ENCODE measurements at places on chromosomes 2 and 18.

GRCh38 chr2:231985823-231986261 lies 24.3 kb downstream of the DIS3L2 start:
- DNase-seq: peak; percentile 58

DNA sequence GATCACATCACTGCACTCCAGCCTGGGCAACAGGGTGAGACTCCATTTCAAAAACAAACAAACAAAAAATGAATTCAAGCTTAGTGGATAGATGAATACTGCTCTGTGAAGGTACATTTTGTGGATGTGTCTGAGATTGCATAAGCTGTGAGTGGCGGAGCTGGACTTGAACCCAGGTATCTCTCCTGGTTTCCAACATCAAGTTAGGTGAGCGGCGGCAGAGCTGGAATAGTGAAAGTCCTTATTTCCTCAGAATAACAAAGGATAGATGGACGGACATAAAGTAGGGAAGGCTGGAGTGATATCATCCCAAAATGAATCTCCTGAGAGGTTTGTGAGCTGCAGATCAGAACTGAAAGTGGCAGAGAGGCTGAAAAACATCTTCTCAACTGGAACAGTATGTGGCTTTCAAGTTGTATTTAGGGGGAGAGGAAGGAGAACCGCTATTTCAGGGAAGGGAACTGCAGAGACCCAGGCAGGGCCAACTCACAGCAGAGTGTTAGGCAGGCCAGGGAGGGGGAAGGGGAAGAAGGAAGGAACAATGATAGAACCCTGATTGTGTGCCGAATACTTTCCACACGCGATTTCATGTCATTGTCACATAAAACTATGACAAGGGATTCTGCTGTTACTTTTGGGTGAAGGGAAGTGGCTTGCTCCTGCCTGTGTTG lies 106.2 kb downstream of the LPIN1 start:
- no peak for DNase-seq

DNA sequence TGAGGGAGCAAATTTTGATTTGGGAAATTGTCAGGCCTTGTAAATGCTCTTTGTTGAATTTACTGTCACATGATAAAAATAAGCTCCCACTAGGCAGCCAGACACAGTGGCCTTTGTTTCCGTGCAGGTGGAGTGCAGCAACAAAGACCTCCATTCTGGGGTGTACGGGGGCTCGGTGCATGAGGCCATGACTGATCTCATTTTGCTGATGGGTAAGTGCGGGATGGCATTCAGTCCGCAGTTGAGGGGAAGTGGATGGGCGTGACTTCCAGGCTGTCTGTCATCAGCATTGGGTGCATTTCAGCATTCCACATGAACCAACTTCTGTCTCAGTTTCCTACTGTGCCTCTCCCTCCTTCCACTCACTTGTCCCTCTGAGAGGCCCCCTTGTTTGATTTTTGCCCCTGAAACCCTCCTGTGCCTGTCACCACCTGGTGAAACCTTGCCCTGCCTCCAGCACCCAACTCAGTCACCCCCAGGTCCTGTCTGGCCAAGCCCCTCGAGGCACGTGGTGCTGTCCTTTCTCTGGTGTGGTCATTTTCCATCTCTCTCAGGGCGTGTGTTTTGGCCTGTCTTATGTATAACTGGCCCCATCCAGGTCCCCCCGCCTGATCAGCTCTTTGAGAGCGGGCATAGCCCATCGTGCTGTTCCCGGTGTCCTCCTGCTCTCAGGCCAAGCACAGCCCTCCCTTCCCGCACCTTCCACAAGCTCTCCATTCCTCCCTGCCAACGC lies 16.3 kb downstream of the CNDP2 start:
- no peak for DNase-seq

DNA sequence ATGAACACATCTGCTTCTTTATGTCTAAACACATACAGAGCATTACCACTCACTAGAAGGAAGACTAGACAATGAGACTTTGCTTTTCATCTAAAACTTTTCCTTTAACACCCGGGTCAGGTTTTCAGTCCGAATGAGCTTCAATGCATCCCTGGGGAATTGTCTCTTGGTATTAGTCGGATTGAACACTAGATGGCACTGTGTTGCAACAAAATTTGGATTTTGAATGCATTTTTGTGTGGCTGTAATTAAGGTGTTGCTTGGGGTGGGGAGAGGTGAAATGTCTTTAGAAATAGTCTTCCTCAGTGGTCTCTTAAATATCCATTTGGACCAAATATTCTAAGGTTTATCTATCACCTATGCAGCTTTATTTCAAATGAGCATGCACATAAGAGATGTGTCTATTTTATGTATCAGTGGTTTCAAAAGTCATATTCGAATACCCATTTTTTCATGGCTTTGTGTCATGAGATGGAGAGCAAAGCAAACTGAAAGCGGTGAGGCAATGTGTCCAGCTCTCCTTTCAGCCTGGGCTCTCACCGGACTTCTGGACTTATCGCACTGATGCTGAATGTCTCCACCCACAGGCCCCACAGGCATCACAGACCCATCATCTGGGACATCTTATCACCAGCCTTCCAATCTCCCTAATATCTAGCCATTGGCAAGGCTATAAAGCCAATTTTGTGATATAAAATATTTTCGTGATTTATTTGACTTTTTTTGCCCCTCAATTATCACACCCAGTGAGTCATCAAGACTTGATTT lies 510.3 kb downstream of the RNF144A start:
- DNase-seq: no peak

DNA sequence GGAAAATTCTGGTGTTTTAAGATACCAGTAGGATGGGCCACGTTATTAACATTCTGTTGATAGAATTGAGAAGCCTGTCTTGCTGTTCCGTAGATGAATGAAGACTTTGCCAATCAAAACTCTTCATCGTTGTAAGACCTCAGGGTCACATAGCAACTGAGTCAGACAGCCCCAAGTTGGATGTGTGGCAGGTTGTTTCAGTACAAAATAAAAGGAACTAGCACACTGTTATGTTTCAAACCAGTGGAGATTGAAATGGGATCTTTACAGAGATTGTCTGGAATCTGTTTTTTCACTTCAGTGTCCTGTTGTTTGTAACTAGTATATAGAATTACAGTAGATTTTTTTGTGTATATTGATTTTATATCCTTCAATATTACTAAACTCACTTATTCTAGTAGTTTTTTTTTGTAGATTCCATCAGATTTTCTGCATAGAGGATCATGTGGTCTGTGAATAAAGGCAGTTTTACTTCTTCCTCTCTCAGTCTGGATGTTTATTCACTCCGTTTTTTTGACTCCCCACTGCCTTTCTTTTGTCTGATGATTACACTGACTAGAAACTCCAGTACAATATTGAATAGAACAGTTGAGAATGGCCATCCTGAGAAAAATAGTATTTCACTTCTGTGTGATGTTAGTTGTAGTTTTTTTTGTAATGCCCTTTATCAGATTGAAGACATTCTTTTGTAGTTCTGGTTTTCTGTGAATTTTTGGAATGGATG lies 22.7 kb downstream of the EPC2 start:
- DNase-seq: no peak

GRCh38 chr2:188975497-188976102 lies 1.4 kb downstream of the COL3A1 start:
- DNase-seq: no peak

DNA sequence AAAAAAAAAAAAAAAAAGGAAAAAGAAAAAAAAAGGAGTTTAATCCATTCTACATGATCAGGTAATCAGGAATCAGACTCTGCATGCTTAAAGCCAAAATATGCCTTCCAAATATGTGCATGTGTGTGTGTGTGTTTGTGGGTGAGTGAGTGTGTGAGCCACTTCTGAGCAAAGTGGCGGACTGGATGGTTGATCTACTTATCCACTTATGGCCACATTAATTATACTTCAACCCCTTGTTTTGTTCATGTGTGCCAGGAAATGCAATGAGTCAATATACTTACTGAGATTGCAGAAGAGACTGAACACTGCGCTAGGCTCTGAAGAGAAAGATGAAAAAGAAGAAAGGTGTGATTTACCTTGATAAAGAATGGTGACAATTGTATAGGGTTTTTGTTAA lies 586.5 kb upstream of the NXPH2 start:
- DNase-seq: no peak

GRCh38 chr2:107218208-107218607 lies 332.2 kb upstream of the ST6GAL2 start:
- DNase-seq: no peak
